ENCODE measurements at places on chromosomes 16 and 17. TPM values are rescaled to one million over a fixed set of nuclear protein-coding genes. Genes with fewer than 3 reads are reported as not detected.

The SULT1A2 gene
- 0.12 TPM for total RNA-seq

The GRAP gene
- 0.38 TPM for total RNA-seq

The C17orf100 gene
- 2.8 TPM for total RNA-seq

The C1QTNF1 gene
- 45.9 TPM for total RNA-seq

The EME1 gene
- 16.0 TPM for total RNA-seq

The RBFOX1 gene
- not detected for total RNA-seq

The SLC25A11 gene
- 69.3 TPM for total RNA-seq

The ENPP7 gene
- not detected for total RNA-seq

The GNG13 gene
- not detected for total RNA-seq

The PPM1E gene
- 0.07 TPM for total RNA-seq

The SPAG5 gene
- 80.7 TPM for total RNA-seq

The SLC52A1 gene
- 0.54 TPM for total RNA-seq

The AATK gene
- 0.64 TPM for total RNA-seq

The PROCA1 gene
- total RNA-seq, result 0.94 TPM

The CDH3 gene
- total RNA-seq, result 0.31 TPM

The KRT14 gene
- 0.17 TPM for total RNA-seq

The LCMT1 gene
- total RNA-seq, result 37.5 TPM

The KANSL1 gene
- total RNA-seq, result 22.6 TPM

The STX1B gene
- 1.4 TPM for total RNA-seq

The KRTAP4-12 gene
- total RNA-seq, result not detected

The GGT6 gene
- not detected for total RNA-seq
